ENCODE measurements at places on chromosomes 1 and 21.

DNA sequence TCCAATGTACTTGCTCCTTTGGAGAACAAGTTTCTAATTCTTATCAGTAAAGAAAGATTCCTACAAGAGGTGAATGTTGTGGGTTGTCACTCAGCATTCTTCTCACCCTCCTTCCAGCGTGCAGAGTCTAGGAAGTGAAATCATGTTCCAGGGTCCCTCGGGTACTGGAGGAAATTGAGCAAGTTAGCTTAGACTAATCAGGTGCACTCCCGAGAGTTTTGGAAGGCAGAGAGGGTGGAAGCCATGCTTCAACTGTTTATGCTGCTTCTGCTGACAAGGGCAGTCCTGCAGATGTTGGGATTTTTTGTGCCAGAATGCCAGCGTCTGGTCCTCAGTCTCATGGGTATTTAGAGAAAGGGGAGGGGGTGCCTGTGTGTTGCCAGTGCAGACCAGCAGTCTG, 5.3 kb upstream of the C1orf115 start:
- no peak for DNase-seq

GRCh38 chr1:27545271-27545670, 55.3 kb upstream of the WASF2 start:
- no peak for DNase-seq

DNA sequence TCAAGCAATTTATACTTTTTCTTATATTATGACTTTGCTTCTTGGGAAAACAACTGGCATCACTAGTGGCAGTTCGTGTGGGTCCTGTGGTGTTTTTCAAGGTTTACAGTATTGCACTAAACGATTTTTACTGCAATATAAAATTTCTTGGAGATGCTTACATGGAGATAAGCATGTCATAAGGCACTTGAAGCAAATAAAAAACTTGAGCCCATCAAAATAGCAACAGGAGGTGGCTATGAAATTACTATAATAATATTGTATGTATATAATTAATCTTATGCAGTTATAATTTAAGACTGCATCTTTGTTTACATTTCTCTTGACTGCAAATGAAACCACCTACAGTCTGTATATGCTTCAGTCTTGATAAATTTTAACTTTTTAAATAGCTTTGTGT, 29.3 kb upstream of the CHAF1B start:
- DNase-seq: no peak

GRCh38 chr1:215923129-215923824, 356.2 kb downstream of the KCTD3 start:
- DNase-seq: no peak

- DNase-seq: peak; percentile 78
Measured at GRCh38 chr1:1295154-1295923, 12.4 kb downstream of the ACAP3 start.

GRCh38 chr1:228544921-228545591, 57.9 kb downstream of the RNF187 start:
- no peak for DNase-seq

- peak; percentile 18 for DNase-seq
Measured at GRCh38 chr1:223189903-223190724, 47.1 kb upstream of the TLR5 start.

DNA sequence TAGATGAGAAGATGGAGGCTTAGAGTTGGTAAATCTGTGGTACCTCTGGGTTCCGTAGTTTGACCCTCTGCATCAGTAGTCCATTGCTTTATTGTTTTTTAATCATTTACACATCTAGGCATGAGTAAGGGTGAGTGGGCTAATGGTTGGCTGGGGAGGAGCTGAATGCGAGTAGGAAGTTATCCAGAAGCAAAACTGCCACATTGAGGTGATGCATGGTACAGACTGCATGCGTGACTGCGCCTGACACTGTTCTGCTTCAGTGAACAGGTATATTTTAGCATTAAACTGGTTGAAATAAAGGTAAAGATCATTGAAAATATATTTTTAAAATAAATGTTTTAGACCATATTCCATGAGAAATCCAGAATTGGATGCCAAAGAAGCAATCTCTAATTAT, 4.4 kb downstream of the DNAJC16 start:
- no peak for DNase-seq

GRCh38 chr21:28235169-28235895, 757.3 kb downstream of the LTN1 start:
- DNase-seq: peak; percentile 32

DNA sequence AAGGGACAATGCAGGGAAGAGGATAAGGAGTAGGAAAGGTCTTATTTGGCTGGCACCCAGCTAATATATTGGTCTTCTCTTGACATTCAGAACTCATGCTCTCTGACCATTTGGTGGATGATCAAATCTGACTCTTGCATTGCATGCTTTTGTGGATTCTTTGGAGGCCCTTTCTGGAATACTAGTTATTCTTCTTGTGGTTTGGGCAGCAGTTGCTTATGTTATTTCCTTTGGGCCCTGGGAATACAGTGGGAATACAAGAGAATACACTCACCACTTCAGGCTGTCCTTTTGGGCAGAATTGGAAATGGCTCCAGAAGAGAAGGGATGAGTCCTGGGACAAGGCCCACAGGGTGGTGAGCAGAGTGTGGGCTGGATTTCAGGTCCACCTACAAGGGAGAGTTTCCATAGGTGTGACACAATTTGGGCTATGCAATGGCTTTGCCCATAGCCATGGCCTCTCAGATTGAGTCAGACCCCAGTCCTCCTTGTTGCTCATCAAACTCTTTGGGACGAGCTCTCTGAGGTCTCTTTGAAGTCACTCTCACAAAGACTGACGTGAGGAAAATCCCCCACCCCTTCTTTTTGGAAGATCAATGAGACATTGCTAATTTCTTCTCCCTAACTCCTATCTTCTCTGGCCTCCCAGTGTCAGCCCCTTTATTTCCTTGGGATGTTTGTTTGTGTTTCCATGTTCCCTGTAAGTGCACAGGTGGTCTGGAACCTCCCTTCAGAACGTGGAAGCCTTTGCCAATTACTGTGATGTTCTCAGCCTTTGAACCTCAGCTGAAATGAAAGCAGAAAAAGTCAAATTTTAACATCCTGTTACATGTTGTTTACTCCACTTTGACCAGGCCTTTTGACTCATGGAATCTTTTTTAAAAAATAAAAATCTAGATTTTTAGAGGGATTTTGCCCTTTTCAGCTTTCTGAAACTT, 19.4 kb downstream of the HSD11B1 start:
- no peak for DNase-seq

DNA sequence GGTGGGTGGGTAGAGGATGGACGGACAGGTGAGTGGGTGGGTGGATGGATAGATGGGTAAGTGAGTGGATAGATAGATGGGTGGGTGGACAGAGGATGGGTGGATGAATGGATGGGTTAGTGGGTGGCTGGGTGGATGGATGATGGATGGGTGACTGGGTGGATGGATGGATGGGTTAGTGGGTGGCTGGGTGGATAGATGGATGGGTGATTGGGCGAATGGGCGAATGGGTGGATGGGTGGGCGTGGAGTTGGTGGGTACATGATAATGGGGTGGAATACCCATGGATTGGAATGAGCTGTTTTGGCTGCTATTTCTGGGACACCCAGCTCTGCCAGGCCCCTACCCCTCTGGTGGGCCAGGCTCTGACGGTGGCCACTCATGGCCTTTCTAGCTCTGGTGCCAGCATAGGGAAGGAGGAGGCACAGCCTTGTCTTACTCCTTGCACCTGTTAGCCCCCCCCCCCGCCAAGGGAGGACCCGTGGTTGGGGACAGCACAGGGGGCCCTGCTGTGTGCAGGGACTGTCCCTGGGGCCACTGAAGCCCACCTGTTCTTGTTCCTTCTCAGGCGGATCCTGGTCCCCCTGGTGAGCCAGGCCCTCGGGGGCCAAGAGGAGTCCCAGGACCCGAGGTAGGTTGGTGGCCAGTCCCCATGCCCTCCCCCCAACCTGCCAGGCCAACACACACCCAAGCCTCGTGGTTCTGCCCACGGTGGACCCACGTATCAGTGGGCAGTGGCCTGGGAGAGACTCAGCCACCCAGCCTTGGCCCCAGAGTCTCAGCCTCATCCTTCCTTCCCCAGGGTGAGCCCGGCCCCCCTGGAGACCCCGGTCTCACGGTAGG, 26.4 kb downstream of the COL6A2 start:
- DNase-seq: peak; percentile 16

DNA sequence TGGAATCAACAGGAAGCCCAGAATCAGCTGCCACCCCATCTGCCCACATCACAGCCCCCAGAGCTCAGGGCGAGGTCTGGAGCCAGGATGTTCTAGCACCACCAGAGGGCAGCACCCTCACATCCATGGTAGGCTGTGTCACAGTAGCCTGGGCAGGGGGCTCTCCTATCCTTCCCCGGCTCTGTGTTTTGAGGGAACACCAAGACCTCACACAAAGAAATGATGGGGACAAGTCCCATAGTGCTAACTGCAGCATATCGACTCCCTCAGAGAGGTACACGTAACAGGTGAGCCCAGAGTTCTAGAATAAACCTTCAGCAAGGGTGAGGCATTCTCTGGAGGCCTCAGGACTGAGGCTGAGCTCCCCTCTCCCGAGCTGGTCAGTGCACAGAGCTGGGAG, 2.3 kb upstream of the KCNC4 start:
- DNase-seq: no peak

DNA sequence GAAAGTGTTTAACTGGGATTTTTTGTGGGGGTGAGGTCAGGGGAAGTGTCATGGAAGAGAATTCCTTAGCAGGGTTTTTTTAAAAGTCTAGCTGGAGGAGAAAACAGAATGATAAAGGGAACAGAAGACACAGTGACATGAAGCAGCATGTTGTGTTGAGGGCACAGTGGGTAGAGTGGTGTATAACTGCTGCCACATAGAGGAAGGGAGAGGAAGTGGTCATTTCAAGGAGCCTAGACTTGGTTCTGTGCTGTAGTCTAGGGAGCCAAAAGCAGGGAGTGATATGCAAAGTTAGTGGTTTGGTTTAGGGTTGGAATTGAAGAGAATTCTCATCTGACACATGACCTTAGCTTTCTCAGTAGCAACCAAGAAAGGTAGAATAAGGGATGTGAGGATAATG, 10.2 kb downstream of the EEIG2 start:
- no peak for DNase-seq

- no peak for DNase-seq
Measured at GRCh38 chr1:55877437-55878232, 662.5 kb upstream of the USP24 start.

DNA sequence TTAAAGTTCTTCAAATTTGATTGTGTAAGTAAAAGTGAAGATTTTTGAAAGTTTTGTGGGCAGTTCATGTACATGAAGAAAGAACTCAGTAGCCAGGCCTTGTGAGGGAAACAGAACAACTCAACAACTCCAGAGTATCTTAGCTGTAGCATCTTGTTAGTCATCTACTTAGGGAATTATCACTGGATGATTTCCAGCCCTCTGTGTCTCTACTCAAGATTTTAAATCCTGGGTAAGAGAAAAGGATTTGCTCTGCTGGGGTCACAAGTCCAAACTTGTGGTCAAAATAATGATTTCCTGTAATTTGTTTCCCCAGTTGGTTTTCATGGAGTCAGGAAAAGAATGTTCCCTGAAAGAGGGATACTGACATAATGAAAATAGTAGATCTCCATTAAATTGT, 8.2 kb downstream of the OR10T2 start:
- no peak for DNase-seq

DNA sequence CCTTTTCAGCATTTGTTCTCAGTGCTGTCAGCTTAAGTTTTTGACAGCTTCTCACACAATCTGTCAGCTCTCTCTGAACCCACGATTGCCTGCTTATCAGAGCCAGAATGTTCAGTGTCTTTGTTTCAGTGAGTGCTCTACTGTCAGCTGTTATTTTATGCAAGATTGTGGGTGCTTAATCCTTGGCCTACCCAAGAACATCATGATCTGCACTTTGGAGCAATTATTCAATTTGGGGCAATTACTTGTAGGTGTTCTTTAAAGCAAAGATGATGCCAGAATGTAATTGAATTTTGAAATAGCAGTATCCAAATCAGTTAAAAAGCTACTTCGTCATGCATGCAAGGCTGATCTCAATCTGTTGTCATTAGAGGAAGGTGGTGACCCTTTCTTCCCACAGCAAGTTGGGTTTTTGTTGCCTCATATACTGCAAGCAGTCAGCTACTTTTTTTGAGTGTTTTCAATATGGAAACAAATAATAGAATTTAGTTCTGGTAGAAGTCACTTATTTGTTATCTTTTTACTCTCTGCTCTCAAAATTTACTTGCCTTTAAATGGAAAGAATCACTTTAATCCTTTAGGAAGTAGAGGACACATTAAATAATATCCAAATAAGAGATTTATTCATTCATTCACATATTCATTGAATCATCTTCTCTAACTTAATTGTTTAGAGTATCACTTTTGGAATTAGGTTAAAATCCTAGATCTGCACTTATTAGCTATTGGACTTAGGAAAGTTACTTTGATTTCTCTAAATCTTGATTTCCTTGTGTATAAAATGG, 253.5 kb upstream of the CACYBP start:
- DNase-seq: no peak

GRCh38 chr1:5765997-5766913, 226.0 kb downstream of the NPHP4 start:
- no peak for DNase-seq

GRCh38 chr1:8708259-8708658, 109.2 kb downstream of the RERE start:
- no peak for DNase-seq

- DNase-seq: peak; percentile 90
Measured at GRCh38 chr1:151371370-151372057, 991 bp downstream of the SELENBP1 start.

- no peak for DNase-seq
Measured at GRCh38 chr1:182087304-182087703, 25.8 kb upstream of the ZNF648 start.

DNA sequence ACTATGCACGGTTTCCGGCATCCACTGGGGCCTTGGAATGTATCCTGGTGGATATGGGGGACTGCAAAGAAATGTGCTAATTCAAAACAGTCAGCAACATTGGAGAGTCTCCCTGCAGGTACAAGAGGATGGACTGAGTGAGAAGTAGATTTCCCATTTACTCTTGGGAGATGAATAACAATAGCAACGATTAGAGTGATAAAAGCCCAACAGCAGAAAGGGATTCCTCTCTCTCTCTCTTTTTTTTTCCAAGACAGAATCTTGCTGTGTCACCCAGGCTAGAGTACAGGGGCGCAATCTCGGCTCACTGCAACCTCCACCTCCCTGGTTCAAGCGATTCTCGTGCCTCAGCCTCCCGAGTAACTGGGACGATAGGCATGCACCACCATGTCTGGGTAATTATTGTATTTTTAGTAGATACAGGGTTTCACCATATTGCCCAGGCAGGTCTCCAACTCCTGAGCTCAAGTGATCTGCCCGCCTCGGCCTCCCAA, 5.0 kb upstream of the SHCBP1L start:
- no peak for DNase-seq

All from upper lobe of left lung (tissue), 6 donors.